Stimulated activated CD4-positive, alpha-beta T cell treated with anti-CD3 and anti-CD28 coated beads, Interleukin-12 subunit alpha, Interleukin-12 subunit beta, amount 100 ng/mL, for 24 hours (primary cell): ENCODE measurements at places on chromosomes 11 and 22.
A peak's percentile ranks its signal among the peaks of the same experiment; 100 is the strongest.

DNA sequence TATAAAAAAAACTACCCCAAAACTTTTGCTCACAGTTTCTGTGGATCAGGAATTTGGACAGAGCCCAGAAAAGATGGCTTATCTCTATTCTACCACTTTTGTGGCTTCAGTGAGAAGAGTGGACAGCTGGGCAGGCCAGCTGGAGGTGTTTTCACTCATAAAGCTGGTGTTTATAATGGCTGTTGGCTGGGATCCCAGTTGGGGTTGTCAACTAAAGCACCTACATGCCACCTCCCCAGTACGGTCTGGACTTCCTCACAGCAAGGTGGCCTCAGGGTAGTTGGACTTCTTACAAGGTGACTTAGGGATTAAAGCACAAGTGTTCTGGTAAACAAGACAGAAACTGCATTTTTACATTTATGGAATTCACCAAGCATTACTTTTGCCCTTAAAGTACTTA is 171.0 kb downstream of the NELL1 start:
- DNase-seq, result no peak

DNA sequence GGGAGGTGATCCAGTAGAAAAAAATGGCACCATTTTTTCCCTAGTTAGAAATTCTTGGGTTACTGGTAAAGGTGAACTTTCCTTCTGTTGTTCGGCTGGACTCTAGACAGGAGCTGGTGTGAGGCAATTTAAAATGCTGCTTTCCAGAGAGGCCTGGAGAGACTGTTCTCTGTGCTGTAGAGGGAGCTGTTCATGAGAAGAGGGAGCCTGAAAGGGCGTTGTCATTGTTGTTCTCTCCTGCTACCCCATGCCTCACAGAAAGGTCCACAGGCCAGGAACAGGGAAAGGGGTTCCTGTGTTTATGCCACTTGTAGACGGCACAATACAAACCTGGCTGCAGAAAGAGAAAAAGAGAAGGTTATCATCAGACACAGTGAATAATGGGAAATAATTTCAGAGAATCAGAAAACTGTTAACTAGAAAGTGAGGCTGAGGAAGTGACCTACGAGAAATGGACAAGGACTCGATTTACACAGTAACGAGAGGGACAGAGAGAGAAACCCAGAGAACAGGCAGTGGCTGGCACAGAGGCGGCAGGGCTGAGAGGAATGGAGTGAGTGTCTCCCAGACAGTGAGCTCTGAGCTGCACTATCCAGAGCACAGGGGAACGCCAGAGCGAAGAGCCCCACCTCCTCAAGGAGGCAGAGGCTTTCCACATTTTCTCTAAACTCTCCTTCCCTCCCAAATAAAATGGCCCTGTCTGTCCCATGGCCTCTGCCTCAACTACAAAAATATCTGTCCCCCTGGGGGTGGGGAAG is 109.2 kb downstream of the RRM1 start:
- no peak for DNase-seq

- DNase-seq, result no peak
These were observed 14.7 kb downstream of the MIAT start for GRCh38 chr22:26672060-26672471.

GRCh38 chr22:22558972-22559603 is at the start of gene PRAME:
Gene PRAME (minus strand): TSS chr22:22559265. CDS start chr22:22556832, 2,433 bp downstream.
- DNase-seq, result peak; percentile 50

- DNase-seq, result no peak
These were observed 379 bp upstream of the BRMS1 start for GRCh38 chr11:66345316-66345649.

- no peak for DNase-seq
These were observed 141.6 kb downstream of the APIP start for GRCh38 chr11:34774604-34775003.

DNA sequence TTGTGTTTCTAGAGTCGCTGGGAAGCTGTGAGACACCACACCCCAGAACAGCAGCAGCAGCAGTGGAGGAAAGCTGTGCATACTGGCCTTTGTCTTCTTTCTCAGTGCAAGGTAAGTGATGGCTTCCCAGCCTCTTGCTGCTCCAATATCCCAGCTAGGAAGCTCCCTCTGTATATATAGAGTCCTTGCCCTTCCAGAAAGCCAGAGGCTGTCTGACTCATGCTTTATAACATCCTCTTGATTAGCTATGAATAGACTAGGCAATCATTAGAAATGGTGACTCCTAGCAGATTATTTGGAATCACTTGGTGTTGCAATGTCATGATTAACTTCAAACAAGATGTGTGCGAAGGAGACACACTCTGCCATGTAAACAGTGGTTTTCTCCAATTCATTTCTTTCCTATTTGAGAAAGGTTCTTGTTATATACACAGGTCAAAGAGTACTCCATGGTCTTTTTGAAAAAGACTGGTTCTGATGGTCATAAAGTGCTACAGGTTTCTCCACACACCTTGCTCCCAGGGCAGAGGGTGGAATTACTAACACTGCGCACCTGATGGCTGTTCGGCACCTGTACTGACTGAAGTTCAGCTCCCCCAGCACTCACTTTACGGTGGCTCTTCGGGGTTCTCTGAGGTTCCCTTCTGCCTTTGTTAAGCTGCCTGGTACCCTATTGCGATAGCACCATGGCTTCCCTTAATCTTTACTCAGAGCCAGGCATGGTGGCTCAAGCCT is at the start of gene MMP1:
Gene MMP1, minus strand, starts transcription at position 149 of the 735 bp plus-strand sequence. Its CDS starts 68 bp downstream, at position 81.
- no peak for DNase-seq

- DNase-seq, result no peak
These were observed 1589.4 kb upstream of the TENM4 start for GRCh38 chr11:81030186-81030585.

DNA sequence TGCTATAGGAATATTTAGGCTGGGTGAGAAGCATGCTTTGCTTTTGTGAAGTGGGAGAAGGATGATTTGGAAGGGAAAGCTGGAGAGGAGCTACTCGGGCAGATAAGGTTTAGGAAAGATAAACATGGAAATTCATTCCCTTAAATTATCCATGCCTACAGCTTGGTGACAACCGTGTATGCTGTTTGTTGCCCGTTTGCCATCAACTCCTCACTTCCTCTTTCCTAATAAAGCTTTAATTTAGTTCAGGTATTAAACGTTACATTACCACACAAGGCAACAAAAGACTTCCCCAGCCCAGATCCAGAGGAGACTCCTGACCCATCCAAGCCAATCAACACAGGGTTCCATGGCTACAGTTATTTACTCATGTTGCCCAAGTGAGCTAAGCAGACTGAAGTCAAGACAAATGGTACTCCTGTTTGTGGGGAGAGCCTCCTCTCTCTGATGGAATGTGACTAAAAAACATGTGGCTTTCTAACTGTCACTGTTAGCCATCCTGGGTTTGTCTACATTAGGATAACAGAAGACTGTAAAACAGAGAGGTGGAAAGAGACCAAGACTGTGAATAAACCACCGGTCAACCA is 101.7 kb upstream of the GRAMD1B start:
- no peak for DNase-seq

- DNase-seq, result no peak
These were observed 77.4 kb upstream of the WNT7B start for GRCh38 chr22:46054091-46055073.

- no peak for DNase-seq
These were observed 71.2 kb upstream of the CDON start for GRCh38 chr11:126133901-126134300.

GRCh38 chr11:33579101-33579500 is 121.5 kb downstream of the C11orf91 start:
- no peak for DNase-seq

DNA sequence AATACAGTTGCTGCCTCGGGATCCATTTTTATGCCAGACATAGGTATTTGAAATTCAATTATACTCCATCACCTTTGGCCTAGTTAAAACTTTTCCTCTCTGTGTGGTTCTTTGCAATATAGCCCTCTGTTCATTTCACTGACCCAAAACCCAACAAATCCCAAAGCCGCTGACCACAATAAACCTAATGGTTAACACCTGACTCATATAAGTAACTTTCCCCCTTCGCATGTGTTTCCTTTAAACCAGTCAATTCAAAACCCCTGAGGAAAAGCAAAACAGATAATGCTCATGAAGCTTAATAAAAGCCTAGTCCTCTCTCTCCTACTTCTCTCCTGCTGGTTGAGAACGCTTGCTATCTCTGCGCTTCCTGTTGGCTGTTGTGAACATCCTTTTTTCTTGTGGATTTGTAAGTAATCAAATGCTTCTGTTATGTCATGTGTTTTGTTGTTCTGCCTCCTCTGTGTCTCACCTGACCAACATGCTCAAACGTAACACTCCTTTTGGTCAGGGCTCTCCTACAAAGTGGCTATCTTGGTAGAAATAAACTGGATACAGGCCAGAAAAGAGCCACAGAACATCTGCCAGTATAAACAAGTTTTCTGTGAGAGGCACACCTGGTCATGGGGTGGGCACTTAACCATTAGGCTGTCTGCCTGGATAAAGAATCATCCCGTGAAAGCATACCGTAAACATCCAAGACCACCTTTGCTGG is 652.6 kb downstream of the METTL15 start:
- DNase-seq, result no peak

GRCh38 chr11:3849297-3849874 is 6.1 kb upstream of the STIM1 start:
- no peak for DNase-seq

- DNase-seq, result no peak
These were observed 566.3 kb upstream of the CADM1 start for GRCh38 chr11:116070520-116070919.

DNA sequence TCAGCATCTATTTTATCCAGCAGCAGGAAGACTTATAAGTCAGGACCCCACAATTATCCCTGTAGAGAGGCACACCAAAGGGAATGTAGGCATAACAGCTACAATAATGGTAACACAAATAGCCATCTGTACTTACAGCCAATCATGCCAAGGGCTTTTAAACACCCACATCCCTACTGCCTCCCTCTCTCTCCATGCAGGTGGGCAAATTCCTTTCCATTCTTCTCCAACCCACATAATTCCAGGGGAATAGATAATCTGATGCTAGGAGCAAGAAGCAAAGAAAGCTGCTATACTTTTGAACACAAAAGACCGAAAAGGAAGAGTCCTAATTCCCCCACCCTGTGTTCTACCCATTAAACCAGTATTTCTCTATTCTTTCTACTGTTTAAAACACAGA is 46.7 kb downstream of the RBFOX2 start:
- DNase-seq, result no peak

DNA sequence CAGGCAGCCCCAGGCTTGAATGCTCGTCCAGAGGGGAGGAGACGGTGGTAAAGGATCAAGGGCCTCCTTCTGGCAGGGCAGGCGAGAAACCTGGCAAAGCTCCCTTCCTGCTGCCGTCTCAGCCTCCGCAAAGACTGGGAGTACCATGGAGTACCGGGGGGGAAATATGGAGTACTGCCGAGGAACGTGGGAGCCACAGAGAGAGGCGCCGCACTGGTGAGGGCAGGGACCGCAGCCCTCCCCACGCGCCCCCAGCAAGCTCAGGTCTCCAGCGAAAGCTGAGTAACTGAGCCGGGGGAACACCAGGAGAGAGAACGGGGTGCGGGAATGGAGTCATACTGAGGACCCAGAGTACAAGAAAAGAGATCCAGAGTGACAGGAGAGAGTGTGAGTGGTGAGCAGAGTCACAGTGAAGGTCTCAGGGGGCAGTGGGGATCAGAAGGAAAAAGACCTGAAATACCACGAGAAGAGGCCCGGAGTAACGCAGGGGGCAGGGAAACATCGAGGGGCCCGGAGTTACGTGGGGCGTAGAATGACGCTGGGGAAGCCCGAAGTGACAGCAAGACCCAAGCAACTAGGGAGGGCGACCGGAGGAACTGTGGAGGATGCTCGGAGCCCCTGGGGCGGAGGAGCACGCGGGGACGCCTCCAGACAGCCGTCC is 740 bp downstream of the EML3 start:
- no peak for DNase-seq

- DNase-seq, result no peak
These were observed 852.6 kb downstream of the TBC1D22A start for GRCh38 chr22:47615051-47615450.
